ENCODE measurements at places on chromosomes 5 and 9.

- no peak for DNase-seq
Measured at GRCh38 chr9:84916769-84917168, 247.2 kb downstream of the NTRK2 start.

DNA sequence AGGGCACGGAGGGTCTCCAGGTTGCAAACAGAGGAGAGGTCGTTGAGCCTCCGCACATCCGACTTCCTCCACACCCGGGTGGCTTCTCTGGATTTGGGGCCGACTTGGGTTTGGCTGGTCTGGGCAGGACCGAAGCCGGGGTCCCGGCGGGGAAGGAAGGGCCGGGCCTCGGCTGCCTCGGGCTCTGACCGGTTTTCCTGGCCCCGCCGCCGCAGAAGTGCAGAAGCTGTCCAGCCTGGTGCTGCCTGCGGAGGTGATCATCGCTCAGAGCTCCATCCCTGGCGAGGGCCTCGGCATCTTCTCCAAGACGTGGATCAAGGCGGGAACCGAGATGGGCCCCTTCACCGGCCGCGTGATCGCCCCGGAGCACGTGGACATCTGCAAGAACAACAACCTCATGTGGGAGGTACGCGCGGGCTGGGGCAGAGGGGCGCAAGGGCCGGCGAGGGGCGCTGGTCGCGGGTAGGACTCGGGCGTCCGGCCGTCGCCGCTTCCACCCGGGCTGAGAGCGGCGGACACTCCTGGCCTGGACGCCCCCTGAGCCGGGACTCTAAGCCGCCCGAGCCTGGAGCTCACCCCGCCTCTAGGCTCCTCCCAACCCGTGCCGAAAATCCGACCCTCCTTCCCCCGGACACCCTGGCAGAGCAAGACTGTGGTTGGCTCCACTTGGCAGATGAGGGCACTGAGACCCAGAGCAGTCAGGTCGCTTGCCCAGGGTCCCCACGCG lies 2.2 kb downstream of the PRDM12 start:
- no peak for DNase-seq

DNA sequence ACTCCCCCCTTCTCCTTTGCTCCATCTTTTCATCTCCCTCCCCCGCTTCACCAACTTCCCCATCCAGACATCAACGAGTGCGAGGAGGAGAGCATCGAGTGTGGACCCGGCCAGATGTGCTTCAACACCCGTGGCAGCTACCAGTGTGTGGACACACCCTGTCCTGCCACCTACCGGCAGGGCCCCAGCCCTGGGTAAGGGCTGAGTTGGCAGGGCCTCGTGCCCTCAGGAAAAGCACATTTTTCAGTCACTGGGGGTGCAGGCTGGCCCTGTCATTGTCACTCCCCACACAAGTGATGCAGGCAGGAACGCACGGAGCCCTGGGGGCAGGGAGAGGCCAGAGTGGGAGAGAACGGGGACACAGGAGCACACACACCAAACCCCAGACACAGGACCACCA lies 12.4 kb upstream of the ASS1 start:
- no peak for DNase-seq

- no peak for DNase-seq
Measured at GRCh38 chr5:42595597-42595996, 161.0 kb upstream of the CCDC152 start.

DNA sequence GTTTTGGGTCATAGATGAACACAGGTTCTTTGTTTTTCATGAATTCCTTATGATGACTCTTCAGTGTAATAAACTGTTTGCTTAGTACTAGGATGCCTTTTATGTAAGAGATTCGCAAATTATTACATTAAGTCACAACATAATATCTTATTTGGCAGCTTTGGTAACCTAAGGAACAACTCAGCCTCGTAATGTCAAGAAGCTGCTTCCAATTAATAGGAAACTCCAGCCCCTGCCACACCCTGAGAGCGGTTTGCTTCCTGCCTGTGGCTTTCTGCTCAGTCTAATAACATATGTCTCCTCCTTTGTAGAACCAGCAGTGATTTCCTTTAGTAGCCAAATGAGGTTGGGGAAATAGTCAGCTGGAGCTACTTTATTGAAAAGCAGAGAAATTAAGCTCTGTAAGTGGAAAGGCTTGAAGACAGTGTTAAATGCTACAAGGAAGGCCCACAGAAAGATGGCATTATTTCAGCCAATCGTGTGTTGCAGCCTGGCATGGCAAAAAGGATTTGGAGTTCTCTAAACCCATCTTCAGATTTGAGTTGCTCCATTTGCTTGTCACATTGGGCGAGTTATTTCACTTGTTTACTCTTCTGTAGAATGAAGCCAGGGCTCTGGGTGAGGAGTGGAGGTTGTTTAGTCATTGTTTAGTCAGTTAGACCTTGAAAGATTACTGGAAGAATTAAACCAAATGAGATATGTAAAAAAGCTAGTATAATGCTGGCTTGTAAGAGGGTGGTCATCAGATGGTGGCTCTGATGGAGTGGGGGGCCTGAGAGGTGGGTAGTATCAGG lies 54.1 kb downstream of the MTAP start:
- peak; percentile 48 for DNase-seq

All from fibroblast of skin of right biceps (primary cell).